NCI-H2081 (cell line): ENCODE measurements at places on chromosomes 6 and 20.
A peak's percentile ranks its signal among the peaks of the same experiment; 100 is the strongest.

DNA sequence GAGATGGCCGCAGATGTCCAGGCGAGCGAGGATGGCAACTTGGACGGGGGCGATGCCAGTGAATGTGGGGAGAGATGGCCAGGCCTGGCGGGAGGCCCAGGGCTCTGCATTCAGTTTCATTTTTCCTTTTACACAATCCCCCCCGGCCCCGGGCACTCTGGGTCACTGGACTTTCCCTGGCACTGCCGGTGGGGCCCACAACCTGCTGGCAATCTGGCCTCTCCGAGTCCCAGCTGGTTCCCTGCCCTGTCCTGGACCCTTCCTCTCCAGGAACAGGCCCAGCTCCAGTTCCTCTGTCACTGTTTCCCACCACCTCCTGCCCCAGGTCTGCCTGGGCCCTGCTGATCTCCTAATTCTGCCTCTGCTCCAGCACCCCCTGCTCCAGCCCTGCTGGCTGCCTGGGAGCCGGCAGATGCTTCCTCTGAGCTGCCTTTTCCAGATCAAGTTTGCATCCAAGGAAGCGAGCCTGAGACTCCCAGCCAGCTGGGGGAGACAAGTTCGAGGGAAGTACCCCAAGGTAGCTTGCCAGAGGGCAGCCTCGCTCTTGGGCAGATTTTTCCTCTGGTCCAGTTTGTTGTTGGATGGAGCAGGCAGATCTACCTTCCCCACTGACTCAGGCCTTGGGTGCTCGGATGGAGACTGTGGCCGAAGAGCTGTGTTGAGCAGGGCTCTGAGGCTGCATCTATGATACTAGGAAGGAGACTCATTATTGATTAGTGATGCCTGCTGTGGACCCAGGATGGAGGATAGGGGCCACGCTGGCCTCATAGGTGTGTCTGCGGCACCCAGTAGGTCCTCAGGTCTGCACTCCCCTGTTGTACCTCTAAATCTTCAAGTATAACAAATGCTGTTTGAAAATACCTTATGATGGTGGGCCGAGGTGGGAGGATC lies 83.2 kb downstream of the CEBPB start:
- DNase-seq, result no peak

DNA sequence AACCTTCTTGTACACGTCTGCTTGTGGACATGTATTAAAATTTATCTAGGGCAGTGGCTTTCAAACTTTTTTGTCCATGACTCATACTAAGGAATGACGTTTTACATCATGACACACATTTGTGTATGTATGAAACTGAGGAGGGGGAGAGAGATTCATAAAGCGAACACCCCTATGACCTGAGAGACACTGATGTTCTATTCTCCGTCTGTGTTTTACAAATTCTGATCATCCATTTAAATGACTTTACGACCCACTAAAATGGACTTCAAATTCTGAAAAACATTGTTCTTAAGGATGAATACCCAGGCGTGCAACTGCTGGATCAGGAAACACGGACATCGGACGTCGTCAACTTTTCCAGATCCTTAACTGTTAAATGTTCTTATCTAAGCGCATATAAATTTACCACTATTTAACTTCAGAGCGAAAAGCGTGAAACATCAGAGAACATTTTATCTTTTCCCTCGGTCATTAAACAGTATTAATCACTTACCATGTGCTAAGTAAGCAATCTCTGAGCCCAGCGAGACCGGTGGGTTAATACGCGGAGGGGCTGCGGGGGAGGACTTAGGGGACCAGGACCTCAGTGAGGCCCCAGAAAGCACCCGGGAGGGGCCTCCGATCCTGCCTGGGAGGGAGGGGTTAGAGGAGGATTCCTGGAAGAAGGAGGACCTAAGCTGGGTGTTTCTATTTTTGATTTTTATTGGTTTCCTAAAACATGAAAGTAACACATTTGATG lies 1.2 kb downstream of the PLAGL1 start:
- DNase-seq, result no peak

- DNase-seq, result no peak
Observed at GRCh38 chr6:6685249-6686040, 96.9 kb downstream of the LY86 start.

DNA sequence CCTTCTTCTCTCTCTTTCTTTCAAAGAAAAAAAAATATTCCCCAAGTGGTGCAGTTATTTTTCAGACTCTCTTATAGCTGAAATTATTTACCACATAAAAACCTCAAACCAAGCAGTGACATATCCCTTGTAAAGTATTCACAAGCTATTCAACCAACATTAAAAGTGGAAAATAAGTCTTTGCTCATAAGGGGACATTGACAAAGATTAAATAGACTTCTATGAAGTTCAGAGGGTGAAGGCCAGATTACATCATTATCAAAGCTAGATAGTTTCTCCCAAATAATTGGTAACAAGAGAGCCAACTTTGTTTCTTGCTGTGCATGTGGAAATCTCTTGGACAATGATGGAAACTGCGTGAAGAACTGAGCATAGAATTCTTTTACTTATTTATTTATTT lies 379.8 kb upstream of the RSPO3 start:
- DNase-seq, result no peak

GRCh38 chr6:82492134-82492533 lies 128.5 kb downstream of the TPBG start:
- DNase-seq, result peak; percentile 5

DNA sequence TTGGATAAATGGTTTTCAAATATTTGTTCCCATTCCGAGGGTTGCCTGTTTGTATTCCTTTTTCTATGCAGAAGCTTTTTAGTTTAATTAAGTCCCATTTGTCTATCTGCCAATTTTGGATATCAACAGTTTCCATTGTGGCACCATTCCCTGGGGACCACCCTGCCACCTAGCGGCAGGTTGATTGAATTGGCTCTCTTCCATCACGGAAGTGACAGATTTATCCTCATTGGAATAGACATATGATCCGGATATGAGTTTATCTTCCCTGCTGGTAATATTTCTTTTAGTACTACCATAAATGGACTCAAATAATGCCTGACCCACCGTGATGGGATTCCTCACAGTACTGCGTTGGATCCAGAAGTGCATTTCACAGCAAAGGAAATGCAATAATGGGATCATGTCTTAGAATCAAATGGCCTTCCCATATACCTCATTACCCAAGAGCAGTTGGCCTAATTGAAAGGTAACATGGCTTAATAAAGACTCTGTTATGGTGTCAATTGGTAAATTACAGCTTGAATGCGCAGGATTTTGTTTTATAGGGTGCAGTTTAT lies 327.0 kb downstream of the BMP2 start:
- DNase-seq, result peak; percentile 87

- DNase-seq, result no peak
Observed at GRCh38 chr6:154246723-154247118, 109.9 kb downstream of the IPCEF1 start.

GRCh38 chr20:49110767-49111694 lies 64.9 kb downstream of the CSE1L start:
- DNase-seq, result no peak

- no peak for DNase-seq
Observed at GRCh38 chr6:79702691-79703090, 71.6 kb downstream of the SH3BGRL2 start.

DNA sequence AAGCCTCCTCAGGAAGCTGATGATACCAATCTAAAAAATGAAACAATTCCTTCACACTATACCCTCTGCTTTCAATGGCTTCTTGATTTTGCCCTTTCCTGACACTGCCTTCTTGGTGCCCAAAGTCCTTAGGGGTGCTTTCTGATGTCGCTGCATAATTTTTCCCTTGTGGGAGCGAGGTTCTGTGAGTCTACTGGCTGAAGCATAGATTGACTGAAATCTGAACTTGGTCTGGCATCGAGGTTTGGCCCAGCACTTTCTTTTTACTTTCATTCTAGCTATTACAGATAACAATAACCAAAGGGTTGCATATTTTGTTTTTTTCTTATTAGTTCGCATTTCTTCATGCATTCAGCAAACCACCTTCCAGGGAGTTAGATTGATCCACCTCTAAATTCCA lies 65.8 kb downstream of the E2F3 start:
- DNase-seq, result no peak

DNA sequence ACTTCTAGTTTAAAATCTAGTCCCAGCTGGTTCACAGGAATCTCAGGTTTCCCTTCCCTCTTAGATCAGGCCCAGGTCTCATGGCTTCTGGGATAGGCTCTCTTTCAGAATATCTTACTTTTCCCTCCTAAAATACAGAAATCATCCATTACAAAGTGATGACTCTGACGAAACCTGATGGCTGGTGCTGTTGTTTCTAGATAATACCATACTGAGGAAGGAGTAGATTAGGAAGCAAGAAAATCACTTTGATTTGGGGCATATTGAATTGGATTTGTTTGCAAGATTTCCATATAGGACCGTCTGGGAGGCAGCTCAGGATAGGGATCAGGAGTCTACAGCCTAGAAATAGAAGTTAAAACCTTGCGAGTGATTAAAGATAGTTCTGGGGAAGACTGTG lies 3.6 kb downstream of the ZKSCAN3 start:
- no peak for DNase-seq

DNA sequence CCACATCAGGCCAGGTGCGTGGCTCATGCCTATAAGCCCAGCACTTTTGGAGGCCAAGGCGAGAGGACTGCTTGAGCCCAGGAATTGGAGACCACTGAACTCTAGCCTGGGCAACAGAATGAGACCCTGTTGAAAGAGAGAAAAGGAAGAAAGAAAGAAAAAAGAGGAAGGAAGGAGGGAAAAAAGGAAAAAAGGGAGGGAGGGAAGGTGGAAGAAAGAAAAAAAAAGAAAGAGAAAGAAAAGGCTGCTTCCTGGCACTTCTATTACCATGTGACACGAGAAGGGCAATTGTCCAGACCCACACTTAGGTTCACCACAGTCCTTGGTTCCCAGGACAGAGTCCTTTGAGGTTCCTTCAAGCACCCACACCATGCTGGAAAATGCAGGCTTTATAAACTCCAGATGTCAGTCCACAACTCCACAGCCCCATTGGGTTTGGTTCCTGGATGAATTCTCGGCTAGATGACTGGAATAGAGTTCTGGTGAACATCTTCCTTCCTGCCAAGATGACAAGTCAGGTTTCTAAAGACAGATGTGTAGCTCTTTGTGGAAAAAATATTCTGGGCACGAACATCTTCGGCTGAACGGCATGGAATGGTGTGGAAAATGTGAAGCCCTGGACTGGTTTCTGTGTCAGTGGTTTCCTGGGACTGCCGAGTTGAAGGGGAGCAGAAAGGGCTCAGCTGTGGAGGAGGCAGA lies 32.5 kb downstream of the NT5E start:
- DNase-seq, result no peak

- DNase-seq, result peak; percentile 64
Observed at GRCh38 chr20:34824452-34824805, 1.0 kb downstream of the NCOA6 start.

DNA sequence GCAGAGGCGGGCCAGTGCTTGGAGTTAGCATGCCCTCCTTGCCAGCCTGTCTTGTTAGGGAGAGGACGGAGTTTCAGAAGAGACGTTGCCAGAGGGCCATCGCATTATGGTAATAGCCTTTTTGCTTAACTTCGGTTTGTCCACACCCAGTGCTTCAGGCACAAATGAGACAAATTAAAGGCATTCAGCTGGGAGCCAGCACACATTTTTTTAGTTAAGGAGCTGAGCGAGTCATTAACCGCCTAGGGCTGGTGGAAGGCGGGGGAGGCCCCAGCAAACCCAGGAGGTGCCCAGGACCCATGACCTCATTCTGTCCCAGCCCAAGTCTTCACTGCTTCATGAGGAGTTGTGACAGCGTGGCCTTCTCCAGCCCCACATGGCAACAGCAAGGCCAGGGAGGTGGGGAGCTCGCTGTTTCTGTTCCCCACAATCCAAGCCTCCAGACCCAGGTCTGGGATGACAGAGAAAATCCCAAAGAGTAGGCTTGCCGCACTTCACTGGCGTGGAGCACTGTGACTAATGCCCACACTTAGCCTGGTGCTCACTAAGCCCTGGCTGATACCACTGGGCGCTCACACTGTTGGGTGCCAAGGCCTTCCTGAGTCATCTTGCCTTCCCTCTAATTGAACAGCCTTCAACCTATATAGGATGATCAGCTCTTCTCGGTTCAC lies 237.1 kb downstream of the ANKRD60 start:
- no peak for DNase-seq

- no peak for DNase-seq
Observed at GRCh38 chr6:153214436-153214835, 83.4 kb upstream of the RGS17 start.

DNA sequence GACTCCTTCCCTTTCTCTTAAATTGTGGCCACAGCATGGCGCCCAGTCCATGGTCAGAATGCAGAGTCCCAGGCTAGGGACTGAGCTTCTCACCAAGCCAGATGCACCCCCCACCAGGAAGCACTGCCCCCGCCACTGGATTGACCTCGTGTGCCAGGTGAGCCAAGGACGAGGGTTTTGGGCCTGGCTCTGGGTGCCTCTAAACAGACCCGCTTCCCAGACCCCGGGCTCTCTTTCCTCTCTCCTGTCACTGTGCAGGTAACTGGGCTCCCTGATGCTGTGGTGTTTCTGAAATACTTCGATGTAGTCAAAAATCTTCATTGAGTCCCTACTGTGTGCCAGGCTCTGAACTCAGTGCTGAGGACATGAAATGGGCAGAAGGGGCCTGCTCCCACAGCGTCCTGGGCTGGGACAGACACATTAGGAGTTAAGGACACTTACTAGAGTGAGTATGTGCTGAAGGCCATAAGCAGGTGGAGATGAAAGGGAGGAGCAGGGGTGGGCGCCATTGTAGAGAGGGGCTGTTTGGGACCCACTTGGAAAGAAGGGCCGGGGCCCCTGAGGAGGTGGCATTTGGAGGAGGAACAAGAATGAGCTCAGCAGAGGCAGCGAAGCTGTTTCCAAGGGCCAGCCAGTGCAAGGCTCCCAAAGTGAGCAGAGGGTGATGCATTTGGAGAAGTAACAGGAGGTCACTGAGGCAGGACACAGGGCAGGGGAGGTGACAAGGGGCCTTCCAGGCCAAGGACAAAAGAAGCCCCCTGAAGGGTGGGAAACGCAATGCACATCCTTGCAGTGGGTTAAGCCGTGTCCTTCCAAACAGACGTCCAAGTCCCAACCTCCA lies 217.1 kb downstream of the ANKRD60 start:
- no peak for DNase-seq

DNA sequence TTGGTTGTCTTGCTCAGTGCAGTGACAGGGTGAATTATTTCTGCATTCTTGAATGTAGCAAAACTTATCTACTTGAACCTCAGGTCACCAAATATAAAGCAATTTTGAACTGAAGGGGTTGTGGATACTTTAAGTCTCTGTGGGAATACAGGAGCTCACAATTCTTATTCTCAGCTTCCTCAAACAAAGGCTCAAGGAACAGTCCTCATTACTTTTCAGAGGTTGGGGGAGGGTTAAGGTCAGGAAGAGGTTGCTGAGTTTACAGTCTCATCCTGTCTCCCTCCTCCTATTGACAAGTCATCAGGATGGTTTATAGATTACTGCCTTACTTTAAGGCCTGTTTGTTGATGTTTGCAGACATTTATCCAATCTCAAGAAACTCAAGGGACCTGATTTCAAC lies 143.6 kb upstream of the SPACA1 start:
- DNase-seq, result no peak

DNA sequence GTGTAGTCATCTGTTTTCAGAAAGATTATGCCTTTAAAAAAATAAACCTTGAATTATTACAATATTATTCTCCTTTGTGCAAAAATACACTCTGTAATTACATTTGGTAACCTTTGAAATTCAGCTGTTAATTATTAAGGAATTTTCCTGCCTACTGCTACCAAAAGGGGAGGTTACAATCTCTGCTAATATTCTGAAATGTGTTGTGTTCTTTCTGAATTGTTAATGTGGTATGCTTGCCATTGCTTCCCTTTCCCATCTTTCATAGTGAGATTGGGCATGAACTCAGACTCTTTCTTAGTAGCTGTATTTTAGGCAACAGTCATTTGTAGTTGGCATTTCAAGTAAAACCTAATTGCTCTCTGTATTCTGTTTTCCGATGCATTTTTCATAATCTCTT lies 73.0 kb downstream of the PHF3 start:
- DNase-seq, result no peak

- no peak for DNase-seq
Observed at GRCh38 chr20:12893019-12893418, 115.8 kb upstream of the SPTLC3 start.
